ENCODE measurements at places on chromosomes 3 and 15. TPM values are rescaled to one million over a fixed set of nuclear protein-coding genes. Genes with fewer than 3 reads are reported as not detected.

TRANK1 gene
- 14.7 TPM for total RNA-seq

IGSF10 gene
- 4.5 TPM for total RNA-seq

DIPK2A gene
- 15.3 TPM for total RNA-seq

ROPN1 gene
- not detected for total RNA-seq

GOLGA6A gene
- not detected for total RNA-seq

SUMF1 gene
- total RNA-seq = 32.3 TPM

CADPS gene
- total RNA-seq = 0.45 TPM

SUCLG2 gene
- total RNA-seq = 47.1 TPM

EPHB3 gene
- total RNA-seq = 1.6 TPM

ANKUB1 gene
- not detected for total RNA-seq

EPHA6 gene
- 0.26 TPM for total RNA-seq

GABRR3 gene
- total RNA-seq = not detected

RASL12 gene
- 4.7 TPM for total RNA-seq

SLC22A13 gene
- 1.00 TPM for total RNA-seq

WDR93 gene
- total RNA-seq = 0.32 TPM

NAALADL2 gene
- total RNA-seq = 12.5 TPM

MAGEF1 gene
- 18.9 TPM for total RNA-seq

SLC27A2 gene
- 1.7 TPM for total RNA-seq

LRRC31 gene
- total RNA-seq = not detected

SEMA3B gene
- total RNA-seq = 22.1 TPM

TGM4 gene
- not detected for total RNA-seq

RPL32 gene
- total RNA-seq = 1,520 TPM

GOLGA6B gene
- total RNA-seq = not detected

PPP1R14D gene
- not detected for total RNA-seq

WDR53 gene
- total RNA-seq = 7.3 TPM

FYCO1 gene
- total RNA-seq = 43.5 TPM

GPR160 gene
- total RNA-seq = 6.4 TPM
